ENCODE measurements at places on chromosomes 1 and 21.

DNA sequence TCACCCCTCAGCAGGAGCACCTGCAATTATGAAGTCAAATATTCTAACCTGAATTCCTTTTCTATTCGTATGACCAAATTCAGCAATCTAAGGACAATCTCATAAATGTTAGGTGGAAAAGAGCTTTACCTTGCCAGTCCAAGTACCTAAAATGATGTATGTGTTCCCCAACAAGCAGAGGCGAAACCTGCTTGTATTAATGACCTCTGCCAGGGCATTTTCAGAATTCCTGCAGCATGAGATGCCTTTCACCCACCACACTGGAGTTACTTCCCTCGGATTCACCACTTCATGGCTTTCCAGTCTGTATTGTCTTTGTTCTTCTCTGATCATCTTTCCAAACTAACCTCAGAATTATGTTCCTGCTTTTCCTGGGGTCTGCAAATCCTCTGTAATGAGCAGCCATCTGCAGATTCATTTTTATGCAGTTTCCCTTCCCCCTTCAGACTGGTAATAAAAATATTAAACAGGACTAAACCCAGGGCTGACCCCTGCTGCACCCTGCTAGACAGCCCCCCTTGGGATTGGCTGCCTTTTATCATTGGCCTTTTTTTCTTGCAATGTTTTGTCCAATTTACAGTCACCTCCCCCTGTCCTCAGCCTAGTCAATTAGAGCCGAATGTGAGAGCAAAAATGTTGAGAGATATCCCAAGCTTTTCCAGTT is 26.6 kb upstream of the CASQ2 start:
- DNase-seq = no peak

GRCh38 chr1:179077396-179077795 is 4.5 kb upstream of the TOR3A start:
- DNase-seq = no peak

DNA sequence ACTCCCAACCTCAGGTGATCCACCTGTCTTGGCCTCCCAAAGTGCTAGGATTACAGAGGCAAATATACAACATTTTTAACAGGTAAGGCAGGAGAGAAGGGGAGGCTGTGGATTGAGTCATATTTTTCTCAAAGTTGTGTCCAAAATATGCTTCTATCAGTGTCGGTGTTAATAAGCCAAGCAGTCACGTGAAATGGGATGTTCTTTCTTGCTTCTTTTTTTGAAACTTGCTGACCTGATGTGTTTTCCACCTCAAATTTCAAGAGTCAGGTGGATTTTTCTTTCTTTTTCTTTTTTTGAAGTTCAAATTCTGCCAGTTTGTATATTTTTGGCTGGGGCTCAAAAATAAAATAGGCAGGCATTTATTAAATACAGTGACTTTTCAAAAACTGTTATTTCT is 91.5 kb downstream of the PCP4 start:
- no peak for DNase-seq

DNA sequence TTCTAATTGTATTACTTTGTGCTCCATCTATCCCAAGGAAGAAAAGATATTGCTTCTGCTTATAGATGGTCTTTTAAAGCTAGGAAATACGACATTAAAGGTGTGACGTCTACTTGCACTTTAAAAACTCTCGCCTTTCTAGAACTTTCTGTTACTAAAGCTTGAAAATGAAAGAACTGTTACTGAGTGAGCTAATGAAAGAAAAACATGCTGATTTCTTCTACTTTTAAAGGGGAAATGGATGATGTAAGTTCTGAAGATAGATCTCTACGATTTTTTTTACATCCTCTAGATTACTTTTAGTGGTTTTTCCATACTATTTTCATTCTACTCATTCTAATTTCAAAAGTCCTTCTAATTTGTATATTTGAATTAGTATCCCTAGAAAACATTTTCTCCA is 387.5 kb downstream of the USP25 start:
- no peak for DNase-seq

Data from activated T-helper 1 cell treated with anti-CD3 and anti-CD28 coated beads, Interleukin-2, amount 50 U/mL, for 16 hours (primary cell).